Stimulated activated CD8-positive, alpha-beta memory T cell treated with anti-CD3 and anti-CD28 coated beads, Interleukin-15, amount 100 ng/mL, for 24 hours (primary cell): ENCODE measurements at places on chromosomes 2 and 18.

DNA sequence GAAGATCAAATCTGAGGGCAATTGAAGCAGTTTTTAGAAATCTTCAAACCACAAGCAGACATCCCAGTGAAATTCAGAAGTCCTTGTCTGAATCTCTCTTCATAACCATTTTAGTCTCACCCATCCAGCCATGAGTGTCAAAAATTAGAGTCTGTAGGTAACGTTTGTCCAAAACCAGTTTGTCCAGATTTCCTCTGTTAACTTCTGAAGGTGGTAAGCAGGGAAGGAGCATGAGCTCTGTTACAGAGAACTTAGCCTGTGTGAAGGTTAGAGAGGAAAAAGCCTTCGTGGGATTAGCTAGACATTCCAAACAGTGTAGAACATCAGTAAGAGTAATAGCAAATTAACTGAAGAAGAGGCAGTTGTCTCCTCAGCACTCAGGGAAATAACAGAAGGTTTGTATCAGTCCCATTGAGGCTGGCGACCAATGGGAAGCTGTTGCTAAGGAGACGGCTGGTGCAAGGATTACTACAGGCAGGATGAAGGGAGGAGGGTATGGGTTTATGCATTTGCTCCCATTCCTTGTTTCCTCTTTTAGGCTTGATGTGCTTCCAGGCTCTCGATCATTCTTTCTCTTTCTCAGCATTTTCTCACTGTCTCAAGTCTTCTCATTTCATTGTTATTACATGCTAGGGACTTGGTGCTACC, 8.7 kb upstream of the GPR155 start:
- no peak for DNase-seq

DNA sequence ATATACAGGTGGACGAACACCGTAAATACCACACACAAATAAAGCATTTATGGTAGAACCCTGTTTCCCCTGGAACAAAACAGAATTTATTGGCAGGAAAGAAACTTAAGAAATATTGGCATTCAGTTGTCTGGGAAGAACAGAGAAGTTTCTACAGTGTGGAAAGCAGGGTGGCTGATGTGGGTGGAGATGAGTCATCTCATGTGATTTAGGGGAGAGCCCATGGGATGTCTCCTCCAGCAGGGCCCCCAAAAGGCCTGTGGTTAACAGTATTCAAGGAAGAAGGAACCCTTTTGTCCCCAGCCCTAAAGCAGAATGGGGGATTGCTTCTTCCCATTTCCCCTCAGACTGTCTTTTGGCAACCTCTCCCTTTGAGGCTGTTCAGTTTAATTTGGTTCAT, 24.2 kb downstream of the SIX3 start:
- DNase-seq = no peak

DNA sequence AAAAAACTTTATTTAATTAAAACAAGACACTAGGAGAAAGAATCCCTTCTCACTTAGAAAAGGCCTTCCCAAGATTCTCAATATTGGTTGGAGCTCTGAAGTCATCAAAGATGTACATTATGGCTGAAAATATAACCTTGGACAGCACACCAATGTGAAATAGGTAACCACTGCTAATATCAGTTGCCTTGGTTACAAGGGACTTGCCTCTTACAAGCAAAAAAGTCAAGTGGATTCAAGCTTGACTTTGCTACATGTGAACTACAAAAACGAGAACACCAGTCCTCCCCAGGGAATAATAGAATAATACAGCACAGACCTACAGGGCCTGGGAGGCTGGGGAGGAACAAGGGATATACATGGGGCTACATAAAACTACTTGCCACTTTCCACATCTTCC, 46.1 kb downstream of the NABP1 start:
- no peak for DNase-seq

DNA sequence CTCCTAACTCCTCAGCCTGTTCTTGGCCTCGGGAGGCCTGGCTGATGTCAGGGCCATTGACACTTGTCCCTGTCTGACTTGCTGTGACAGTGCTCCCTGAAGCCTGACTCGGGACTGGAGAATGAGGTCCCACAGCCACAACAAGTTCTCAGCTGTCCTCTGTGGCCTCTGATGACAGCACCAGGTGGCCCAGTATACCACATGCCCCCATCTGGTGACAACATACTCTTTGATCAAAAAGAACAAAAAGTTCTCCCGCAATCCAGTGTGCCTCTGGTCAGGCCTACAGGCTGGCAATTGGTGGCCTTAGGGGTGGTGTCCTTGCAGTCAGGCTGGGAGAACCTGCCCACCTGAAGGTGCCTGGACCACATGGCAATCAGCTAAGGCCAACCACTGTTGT, 102.6 kb downstream of the SEPTIN10 start:
- DNase-seq = no peak

DNA sequence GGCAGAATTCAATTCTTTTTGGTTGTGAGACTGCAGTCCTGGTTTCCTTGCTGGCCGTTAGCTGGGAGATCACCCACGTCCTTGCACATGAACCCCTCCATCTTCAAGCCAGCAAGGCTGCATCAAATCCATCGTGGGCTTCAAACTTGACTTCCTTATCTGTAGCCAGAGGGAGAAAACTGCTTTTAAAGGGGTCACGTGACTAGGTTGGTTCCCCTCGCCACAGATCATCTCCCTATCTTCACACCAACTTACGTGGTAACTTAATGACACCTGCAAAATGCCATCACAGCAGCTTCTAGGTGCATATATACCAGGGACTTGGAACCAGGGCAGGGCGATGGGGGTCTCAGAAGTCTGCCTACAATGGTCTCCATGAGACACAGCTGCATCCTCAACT, 169.5 kb downstream of the MTCL1 start:
- no peak for DNase-seq

DNA sequence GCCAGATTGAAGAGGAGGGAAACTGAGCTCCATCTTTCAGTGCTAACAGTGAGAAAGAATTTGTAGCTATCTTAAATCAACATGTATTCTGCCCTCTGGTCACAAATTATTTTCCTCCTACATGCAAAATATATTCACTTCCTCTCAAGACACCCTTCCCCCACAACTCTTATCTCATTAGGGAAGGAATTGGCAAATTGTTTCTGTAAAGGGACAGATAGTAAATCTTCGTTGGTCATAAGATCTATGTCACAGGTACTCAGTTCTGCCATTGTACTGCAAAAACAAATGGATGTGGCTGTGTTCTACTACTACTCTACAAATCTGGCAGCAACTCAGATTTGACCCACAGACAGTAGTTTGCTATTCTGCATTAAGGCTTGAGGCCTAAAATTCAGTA, 53.0 kb upstream of the CYP20A1 start:
- DNase-seq = no peak

DNA sequence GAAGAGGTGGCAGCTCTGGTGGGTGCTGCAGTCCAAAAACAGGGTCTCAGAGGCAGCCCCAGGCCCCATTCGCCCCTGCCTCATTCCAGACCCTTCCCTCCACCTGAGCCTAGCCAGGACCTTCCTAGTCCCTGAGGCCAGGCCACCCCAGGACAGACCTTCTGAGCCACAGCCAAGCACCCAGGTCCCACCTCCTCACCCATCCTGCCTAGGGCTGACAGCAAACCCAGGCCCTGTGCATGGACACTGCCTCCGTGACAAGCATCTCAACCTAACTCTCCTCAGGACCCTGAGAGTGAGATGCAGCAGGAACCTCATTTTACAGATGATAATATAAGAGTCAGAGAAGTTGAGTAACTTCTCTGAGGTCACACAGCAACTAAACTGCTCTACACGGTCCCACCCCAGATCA, 15.5 kb downstream of the ADRA2B start:
- no peak for DNase-seq

- no peak for DNase-seq
Observed at GRCh38 chr2:129882476-129882875, 97.0 kb upstream of the RAB6C start.

DNA sequence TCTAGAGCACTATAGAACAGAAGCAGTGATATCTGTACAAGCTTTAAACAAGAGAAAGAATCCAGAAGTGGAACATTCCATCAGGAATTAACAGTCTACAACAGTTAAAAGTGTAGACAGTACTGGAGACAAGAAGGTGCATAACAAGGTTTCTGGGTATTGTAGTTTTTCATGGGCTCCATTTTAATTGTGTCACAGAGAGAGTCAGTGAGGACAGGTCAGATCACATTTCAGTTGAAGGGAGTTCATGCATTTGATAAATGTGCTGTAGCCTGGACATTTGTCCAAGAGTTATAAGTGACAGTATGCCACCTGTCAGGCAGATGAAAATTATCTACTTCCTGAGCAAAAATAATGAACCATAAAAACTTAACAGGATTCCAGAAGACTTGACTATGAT, 328.6 kb downstream of the CNTNAP5 start:
- DNase-seq = no peak

- no peak for DNase-seq
Observed at GRCh38 chr2:212730994-212731393, 192.4 kb upstream of the ERBB4 start.

- no peak for DNase-seq
Observed at GRCh38 chr2:235398321-235398720, 95.5 kb upstream of the AGAP1 start.

DNA sequence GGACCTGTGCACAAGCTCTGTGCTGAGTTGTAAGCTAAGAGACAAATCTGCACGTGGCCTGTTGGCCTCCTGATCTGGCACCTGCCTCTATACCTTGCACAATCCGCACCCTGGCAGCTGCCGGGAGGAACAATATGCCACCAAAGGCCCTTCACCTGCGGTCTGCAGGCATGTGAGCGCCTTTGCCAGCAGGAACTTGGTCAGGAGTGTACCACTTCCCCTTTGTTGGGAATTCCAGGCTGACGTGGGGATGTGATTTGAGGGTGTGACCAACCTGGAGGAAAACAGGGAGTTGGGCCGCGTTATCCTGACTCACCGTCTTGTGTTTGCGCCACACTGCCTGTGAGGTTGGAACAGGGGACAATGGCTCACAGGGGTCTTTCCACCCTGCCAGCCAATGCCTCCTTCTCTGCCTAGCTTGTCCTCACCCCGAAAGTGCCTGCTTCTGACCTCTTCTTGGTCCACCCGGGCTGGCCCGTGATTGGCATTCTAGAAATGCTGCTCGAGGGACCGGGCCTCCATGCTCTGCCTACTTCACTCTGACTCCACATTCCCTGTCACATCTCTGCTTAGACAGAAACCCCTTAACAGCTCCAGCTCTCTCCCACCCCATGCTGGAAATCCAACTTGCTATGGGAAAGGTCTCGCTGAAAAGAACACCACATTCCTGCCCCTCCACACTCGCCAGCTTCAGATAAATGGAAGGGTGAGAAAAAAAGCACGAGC, 67.1 kb upstream of the MAP4K4 start:
- no peak for DNase-seq
